B cell (primary cell): ENCODE measurements at places on chromosomes 7 and 10. TPM values are rescaled to one million over a fixed set of nuclear protein-coding genes. Genes with fewer than 3 reads are reported as not detected.

The DENND2A gene
- not detected in 2 replicates for total RNA-seq

The CREB5 gene
- 0.05 and 0.39 TPM in 2 replicates for total RNA-seq

The NUPR2 gene
- total RNA-seq, result not detected in 2 replicates

DNA sequence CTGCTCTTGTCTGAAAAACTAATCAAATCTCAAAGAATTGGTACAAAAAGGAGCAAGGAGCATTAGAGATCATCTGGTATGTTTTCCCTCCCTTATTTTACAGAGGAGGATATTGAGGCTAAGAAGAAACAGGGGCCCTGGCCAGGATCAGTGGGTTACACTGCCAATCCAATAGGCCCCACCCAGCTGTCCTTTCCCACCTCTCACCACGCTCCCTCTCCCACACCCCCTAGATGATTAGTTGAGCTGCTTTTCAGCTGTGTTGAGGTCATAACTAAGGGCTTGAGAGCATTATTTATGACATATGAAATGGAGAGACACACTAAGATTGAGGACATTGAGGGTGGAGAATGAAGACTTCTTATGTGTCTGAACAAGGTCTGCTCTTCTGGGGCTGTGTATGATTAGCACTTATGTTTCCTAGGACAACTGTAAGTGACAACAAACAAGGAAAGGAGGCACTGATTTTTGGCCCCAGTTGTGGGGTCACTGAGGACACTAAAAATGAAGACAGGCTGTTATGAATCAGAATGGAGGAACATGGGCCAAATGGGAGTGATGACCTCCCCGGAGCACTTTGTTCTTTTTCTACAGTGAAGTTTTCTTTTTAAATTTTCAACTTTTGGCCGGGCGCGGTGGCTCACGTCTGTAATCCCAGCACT is 26.5 kb downstream of the VWA2 start:
- no peaks in the 10 kb centered on the region for H3K36me3 ChIP-seq
- no peak for DNase-seq
- H3K27ac ChIP-seq, result no peak overlapping the region
- no peak overlapping the region for H3K4me3 ChIP-seq
- H3K27me3 ChIP-seq, result no peaks in the 10 kb centered on the region
- H3K4me1 ChIP-seq, result no peaks in the 10 kb centered on the region

GRCh38 chr10:48634198-48634983 is 29.5 kb upstream of the ARHGAP22 start:
- peaks cover 37% of the 10 kb centered on the region for H3K4me1 ChIP-seq
- peak; percentile 86 for DNase-seq
- H3K4me3 ChIP-seq, result peak overlapping the region; percentile 7
- no peaks in the 10 kb centered on the region for H3K36me3 ChIP-seq
- H3K27me3 ChIP-seq, result peaks cover 27% of the 10 kb centered on the region
- H3K27ac ChIP-seq, result no peak overlapping the region

DNA sequence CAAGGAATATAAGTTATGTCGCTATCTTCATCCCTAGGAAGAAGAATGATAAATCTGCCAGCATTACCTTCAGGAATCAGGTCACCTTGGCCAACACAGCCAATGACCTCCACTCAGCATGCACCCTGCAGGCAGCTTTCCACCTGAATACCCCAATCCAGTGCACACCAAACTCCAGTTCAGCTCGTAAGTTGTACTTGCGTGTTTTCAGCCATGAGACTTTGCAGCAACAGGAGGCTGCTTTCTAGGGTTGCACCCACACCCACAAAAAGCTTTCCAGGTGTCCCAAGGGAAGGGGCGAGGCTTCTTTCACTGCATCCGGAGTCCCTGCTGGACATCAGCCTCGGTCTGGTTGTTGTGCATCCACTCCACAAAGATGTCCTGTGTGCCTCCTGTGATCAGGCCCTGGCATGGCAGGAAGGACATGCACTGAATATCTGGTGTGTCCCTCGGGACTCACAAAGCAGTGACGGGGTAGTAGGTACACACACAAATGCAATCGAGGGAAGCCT is 282.9 kb downstream of the GRID1 start:
- H3K4me1 ChIP-seq, result no peaks in the 10 kb centered on the region
- no peak overlapping the region for H3K4me3 ChIP-seq
- no peak for DNase-seq
- no peak overlapping the region for H3K27ac ChIP-seq
- no peaks in the 10 kb centered on the region for H3K36me3 ChIP-seq

- peaks cover 9% of the 10 kb centered on the region for H3K36me3 ChIP-seq
- no peaks in the 10 kb centered on the region for H3K4me1 ChIP-seq
- no peak overlapping the region for H3K4me3 ChIP-seq
- no peak for DNase-seq
Observed at GRCh38 chr10:113895018-113895417, 40.6 kb downstream of the NHLRC2 start.

DNA sequence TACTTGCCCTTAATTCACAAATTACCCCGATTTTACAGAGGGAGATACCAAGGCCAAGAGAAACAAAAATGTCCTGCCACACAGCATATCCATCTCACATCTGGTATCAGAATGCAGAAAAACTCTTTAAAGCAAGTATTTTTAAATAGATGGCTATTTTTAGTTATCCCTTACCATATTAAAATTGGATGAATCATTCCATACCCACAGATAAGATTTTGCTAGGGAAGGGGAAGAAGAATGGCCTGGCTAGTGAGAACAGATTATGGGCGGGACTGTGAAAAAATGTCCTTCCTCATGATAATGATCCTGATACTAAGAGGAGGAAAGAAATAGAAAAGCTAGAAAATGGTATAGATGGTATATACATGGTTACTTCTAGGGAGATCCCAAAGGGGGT is 80.6 kb upstream of the GATAD1 start:
- H3K27me3 ChIP-seq, result no peaks in the 10 kb centered on the region
- no peak overlapping the region for H3K27ac ChIP-seq
- H3K4me3 ChIP-seq, result no peak overlapping the region
- H3K4me1 ChIP-seq, result no peaks in the 10 kb centered on the region

GRCh38 chr10:118148247-118148646 is 101.5 kb upstream of the RAB11FIP2 start:
- no peaks in the 10 kb centered on the region for H3K27me3 ChIP-seq
- H3K36me3 ChIP-seq, result no peaks in the 10 kb centered on the region

DNA sequence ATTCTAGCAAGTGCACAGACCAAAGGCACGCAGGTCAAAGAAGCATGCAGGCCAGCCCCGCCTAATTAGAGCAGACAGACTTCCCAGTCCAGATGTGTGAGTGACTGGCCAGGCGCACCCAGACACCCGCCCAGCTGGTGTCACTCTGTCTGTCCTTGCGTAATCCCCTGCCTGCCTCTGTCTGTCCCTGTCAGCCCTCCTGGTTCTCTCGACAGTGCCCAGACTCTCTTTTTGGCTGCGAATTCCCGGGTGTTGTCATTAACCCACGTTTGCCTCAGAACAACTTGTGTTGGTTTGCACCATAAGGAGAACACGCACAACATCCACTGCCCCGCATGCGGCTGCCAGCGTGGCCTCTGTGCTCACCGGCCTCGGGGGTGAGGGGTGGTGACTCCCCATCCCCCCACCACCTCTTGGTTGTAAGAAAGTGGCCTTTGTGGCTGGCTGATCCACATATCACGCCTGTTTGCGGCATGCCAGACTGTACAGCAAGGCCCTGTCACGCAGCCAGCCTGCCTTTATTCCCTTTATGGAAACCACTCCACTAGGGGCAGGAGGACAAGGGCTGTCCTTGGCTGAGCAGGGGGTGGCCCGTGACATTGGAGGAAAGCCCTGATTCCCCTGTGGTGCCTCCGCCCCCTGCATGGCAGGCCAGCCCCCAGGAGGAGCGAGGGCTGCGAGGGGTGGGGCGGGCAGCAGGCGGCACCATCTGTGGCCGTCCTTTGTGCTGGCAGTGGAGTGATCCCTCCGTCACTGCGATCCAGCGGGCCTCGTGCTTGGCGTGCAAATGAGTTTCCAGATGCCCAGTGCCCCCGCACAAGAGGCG is 72.8 kb upstream of the PPIF start:
- no peak overlapping the region for H3K4me3 ChIP-seq
- no peak for DNase-seq
- no peaks in the 10 kb centered on the region for H3K36me3 ChIP-seq
- no peak overlapping the region for H3K27ac ChIP-seq

- DNase-seq, result no peak
- no peak overlapping the region for H3K4me3 ChIP-seq
- no peaks in the 10 kb centered on the region for H3K4me1 ChIP-seq
Observed at GRCh38 chr10:122516734-122517133, 43.8 kb upstream of the DMBT1 start.

- H3K4me1 ChIP-seq, result no peaks in the 10 kb centered on the region
- no peaks in the 10 kb centered on the region for H3K27me3 ChIP-seq
- no peak overlapping the region for H3K4me3 ChIP-seq
- no peak overlapping the region for H3K27ac ChIP-seq
- DNase-seq, result no peak
Observed at GRCh38 chr7:71650653-71651337, 518.9 kb downstream of the GALNT17 start.

GRCh38 chr10:12390733-12391132 is 41.4 kb downstream of the CAMK1D start:
- no peak overlapping the region for H3K4me3 ChIP-seq
- H3K27ac ChIP-seq, result no peak overlapping the region
- H3K27me3 ChIP-seq, result no peaks in the 10 kb centered on the region
- peaks cover 6% of the 10 kb centered on the region for H3K36me3 ChIP-seq
